Natural killer cell treated with Interleukin-12 subunit alpha and Interleukin-12 subunit beta and Interleukin-15 and Interleukin-18, amount 100 ng/mL, for 72 hours (primary cell): ENCODE measurements at places on chromosomes 2 and 18. TPM values are rescaled to one million over a fixed set of nuclear protein-coding genes. Genes with fewer than 3 reads are reported as not detected.
A peak's percentile ranks its signal among the peaks of the same experiment; 100 is the strongest.

DNA sequence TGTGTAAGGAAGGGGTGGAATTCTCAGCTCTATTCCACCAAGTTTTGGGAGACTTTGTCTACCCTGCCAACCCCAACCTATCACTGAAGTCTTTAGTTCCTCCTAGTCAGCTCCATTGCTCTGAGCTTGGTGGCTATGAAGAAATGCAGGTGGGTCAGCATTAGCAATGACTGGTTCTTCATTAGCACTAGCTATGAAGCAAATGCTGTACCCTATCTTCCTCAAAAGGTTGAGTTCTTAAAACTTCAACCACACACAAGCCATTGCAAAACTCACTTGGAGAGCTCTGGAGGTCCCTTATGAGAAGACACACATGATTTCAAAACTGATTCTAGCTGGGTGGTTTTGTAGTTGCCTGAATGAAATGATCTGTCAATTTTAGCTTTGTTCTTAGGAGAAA is 193.8 kb downstream of the IKZF2 start:
- peak; percentile 60 for DNase-seq

GRCh38 chr2:37232131-37232933 is 874 bp downstream of the NDUFAF7 start:
- DNase-seq = no peak

DNA sequence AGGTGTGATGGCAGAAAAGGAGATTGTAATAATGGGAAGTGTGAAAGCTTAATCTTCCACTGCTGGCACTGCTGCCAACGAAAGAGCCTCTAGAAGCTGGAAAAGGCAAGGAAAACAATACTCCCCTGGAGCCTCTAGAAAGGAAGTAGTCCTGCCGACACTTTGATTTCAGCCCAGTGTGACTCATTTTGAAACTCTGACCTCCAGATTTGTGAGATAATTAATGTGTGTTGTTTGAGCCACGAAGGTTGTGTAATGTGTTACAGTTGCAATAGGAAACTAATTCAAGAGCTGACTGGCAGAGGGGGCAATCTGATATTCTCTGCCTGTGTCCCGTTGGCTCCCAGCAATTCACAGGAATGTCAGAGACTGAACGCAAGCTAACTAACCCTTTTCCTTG is 219.2 kb upstream of the UBE2E3 start:
- DNase-seq = no peak

DNA sequence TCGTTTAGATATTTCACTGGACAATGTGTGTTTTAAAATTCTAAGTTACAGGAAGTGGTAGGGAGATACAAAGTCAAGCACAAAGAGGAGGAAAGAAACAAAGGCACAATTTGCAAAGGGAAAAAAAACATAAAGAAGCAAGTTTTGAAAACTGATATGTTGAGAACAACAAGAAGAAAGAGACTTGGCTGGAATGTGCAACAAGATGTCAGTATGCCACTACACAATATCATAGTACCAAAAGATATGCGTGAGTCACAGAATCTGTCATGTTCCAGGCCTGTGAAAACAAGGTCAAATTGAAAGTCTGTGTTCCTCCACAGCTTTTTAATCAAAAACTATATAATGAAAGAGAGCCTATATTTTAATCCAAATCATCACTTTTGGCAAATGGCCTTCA is 12.0 kb downstream of the EXOC6B start:
- no peak for DNase-seq

DNA sequence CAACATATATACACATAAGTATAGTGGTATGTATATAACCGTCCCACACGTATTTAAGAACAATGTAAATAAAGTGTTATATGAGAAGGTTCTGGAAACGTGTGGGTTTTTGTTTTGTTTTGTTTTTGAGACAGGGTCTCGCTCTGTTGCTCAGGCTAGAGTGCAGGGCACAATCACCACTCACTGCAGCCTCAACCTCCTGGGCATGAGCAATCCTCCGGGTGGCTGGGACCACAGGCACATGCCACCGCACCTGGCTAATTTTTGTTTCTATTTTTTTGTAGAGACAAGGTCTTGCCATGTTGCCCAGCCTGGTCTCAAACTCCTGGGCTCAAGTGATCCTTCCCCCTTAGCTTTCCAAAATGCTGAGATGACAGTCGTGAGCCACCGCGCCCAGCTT is 6.2 kb downstream of the ADAM17 start:
- DNase-seq = no peak

MAB21L4 gene
- total RNA-seq = not detected
